ENCODE measurements at places on chromosomes 12 and 14.
A peak's percentile ranks its signal among the peaks of the same experiment; 100 is the strongest.

- DNase-seq: no peak
Measured at GRCh38 chr12:124745465-124745890, 118.2 kb downstream of the SCARB1 start.

GRCh38 chr14:67622675-67623074 is 3.0 kb downstream of the ARG2 start:
- no peak for DNase-seq

GRCh38 chr12:67655829-67656228 is 7.3 kb downstream of the DYRK2 start:
- no peak for DNase-seq

DNA sequence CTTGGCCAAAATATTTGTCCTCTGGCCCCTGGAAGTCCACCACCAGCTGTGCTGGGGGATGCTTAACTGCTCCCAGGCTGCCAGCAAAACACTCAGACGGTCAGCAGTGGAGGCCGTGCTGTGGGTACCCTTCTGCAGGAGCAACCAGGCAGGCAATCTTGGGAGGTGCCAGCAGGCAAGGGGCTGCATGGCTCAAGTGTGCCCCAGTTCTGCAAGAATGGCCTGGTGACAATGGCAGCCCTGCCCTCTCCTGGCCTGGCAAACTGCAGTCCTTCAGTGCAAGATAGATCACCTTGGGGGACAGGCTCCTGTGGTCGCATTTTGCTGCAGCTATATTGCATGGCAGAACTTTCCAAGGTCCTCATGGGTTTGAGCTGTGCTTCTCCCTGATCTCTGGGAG is 728.3 kb downstream of the TMTC2 start:
- DNase-seq: no peak

DNA sequence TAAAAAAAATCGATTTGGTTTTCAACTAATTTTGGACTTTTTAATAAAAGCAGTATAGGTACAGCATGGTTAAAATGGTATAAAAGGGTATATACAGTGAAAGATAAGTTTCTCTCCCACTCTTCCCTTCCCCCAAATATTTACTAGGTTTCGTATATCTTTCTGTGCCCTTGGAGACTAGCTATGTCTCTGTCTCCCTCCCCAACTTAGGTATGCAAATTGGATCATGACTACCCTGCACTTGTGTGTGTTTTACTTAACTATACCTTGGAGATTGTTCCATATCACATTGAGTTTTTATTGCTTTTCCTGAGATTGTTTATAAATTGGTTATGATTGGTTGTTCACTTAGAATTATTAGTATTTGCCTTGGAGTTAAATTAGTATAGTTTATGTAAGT is 19.4 kb downstream of the AEBP2 start:
- DNase-seq: no peak

DNA sequence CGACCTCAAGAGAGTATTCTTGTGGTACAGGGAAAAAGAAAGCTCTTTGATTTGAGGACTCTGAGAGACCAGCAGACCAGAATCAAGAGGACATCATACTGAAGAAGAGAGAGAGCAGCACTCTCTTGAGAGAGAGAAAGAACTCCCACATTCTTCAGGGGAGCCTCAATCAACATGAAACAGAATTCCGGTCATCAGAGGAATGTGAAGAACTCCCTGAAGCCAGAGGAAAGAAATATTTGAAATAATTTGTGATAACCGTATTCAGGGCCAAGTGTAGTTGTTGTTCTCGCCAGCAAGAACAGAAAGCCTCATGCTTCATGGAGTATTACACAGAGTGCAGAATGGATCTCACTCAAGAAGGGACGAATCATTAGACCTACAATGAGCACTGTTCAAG is 363.8 kb upstream of the TMEM132C start:
- DNase-seq: no peak

DNA sequence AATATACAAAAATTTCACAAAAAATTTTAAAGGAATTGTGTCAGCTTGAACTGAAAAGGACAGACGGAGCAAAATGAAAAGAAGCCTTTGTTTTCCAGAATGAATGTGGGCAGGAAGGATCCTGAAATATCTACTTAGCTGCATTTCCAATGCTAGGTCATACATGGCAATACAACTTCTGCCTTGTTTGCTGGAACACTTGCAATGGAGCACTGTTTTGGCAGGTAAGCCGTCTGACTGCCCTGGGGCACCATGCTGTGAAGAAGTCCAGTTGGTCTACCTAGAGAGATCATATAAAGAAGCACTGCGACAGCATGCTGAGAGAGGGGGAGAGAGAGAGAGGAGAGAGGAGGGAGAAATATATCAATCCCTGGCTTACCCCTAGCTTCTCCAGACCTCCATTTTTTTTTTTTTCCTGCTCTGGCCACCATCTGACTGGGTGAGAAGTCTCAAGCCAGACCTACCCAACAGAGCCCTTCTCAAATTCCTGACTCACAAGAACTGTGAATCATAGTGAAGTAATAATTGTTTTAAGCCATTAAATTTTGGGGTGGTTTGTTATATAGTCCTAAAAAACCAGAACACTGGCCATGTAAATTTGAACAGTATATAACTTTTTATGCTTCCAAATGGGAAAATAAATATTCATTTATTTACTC is 97.1 kb upstream of the PRICKLE1 start:
- DNase-seq: no peak

- DNase-seq: no peak
Measured at GRCh38 chr14:66009089-66009488, 477.1 kb upstream of the CCDC196 start.

DNA sequence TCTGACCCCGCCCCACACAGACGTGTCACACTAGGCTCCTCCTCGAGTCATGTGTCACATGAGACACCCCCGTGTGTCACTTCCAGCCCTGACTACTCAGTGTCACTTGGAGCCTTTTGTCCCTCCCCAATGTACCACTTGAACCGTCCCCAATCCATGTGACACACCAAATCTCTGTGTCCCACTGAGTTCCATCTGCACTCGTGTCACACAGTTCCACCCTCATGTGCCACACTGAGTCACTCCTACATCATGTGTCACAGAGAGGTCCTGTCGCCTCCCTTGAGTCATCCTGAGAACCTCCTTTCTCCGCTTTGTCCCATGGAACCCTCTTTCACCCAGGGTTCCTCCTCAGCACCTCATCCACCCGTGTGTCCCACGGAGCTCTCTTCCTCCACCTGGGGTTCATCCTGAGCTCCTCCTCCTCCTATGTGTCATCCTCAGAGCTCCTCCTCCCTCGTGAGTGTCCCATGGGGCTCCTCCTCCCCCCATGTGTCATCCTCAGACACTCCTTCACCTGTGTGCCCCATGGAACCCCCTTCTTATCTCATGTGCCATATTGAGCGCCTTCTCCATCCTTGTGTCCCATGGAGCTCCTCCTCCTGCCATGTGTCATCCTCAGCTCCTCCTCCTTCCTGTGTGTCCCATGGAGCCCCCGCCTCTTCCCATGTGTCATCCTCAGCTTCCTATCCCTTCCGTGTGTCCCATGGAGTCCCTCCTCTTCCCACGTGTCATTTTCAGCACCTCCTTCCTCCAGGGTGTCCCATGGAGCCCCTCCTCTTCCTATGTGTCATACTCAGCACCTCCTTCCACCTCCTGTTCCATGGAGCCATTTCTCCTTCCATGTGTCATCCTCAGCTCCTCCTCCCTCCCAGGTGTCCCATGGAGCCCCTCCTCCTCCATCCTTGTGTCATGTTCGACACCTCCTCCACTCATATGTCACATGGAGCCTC is 32.0 kb downstream of the RTL1 start:
- no peak for DNase-seq

DNA sequence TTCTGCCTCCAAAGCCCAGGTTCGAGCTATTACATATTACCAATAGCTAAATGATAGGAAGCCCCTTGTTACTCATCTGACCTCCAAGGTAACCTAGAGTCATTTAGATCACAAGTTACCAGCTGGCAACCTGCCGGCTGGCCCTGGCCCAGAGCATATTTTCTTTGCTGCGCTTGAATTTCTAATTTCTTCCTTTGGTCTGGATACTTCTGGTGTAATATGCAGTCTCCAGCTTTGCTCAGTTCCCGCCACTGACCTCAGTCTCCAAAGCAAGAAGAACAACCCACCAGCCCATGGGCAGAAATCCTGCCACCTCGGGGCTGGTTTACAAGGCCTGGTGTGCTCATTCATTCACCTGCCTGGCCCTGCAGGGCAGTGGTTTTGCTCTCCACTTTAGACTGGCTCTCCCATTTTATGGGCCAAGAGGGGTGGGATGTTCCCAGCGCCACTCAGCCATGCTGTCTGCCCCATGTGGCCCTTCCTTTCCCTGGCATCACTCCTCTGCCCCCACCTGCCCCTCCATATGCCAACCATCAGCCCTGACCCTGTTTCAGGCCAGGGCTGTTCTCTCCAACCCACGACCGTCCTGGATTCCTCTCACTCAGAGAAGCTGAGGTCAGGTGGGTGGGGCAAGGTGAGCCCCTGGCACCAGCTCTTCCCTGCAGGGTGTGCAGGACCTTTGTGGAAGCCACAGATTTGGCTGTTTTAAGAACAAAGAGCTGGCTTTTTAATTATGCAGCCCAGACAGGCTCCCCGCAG is 76.0 kb downstream of the PRIMA1 start:
- no peak for DNase-seq

DNA sequence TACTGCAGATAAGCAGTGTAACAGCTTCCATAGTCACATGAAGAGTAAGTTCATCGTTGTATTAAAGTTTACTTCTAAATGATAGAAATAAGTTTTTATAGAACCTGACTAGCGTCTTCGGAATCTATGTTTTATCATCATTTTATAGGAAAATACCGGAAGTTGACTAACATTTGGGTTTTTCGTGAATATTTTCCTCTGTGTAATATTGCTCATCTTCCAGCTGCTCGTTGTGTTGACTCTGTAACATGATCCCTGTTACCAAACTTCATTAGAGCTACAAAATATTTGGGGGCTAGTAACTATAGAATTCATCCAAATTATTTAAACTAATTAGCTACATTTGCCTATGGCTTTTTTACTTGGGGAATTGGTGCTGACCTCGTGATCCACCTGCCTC is 37.2 kb downstream of the DDX51 start:
- no peak for DNase-seq

- DNase-seq: no peak
Measured at GRCh38 chr14:24416932-24417619, 12.4 kb downstream of the CBLN3 start.

DNA sequence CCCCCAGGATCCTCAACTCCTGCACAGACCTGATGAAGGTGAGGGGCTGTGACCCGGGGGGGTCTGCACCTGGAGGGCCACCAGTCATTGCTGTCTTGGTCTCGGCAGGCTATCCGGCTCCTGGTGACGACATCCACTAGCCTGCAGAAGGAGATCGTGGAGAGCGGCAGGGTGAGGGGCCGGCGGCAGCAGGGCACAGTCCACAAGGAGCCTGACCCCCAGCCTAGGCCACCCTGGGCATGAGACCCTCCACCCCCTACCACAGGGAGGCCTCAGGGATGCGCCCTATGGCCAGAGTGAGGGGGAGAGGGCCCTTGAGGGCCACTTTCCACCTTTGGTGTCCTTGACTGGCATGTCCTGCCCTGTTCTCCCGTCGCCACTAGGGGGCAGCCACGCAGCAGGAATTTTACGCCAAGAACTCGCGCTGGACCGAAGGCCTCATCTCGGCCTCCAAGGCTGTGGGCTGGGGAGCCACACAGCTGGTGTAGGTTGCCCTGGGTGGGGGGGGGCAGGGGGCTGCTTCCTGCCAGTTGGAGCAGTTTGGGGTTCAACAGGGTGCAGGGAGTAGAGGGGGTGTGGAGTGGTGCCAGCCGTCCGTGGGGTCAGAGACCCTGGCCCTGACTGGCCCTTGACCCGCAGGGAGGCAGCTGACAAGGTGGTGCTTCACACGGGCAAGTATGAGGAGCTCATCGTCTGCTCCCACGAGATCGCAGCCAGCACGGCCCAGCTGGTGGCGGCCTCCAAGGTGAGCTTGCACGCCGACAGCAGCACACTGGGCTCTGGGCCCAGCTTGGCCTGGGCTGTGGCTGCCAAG is 25.0 kb downstream of the HIP1R start:
- peak; percentile 48 for DNase-seq

- no peak for DNase-seq
Measured at GRCh38 chr14:96016501-96017160, 22.5 kb upstream of the C14orf132 start.

GRCh38 chr14:81206115-81206514 is 14.6 kb downstream of the GTF2A1 start:
- DNase-seq: no peak

DNA sequence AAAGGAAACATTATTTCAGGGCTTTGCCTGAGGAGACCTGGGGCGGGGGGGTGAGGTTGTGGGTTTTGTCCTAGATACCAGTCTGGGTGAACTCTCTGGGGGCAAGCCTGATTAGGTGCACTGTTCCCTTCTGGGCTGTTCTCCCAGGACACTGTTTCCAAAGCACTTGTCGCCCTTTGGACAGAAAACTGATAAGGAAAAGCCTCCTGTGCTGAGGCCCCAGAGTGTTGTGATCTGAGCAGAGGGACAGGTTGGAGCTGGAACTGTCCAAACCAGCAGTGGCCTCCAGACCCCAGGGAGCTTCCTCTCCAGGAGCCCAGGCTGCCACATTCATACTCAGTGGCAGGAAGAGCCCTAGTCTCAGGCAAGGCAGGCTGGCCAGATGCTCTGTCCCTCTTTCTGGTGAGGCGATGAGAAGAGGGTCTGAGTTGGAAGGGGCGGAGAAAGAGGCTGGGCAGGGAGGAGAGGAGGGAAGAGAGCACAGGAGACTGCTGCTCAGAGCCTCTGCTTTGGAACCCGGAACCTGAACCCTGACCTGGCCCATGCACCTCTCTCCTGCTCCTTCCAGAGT is 1.9 kb downstream of the GALNT16 start:
- no peak for DNase-seq

DNA sequence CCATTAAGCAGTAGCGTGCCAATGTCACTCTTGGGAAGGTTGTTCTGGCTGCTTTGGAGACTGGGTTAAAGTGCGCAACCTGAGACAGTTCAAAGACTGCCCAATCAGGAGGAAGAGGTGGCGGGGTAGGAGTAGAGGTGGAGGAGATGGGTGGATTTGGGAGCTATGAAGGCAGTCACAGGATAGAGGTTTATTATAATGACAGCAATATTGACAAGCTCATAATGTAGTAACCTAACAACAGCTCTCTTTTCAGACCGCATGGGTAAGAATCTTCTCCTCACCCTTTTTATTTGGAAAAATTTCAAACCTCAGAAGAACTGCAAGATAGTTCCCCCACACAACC is 5.3 kb upstream of the PSMD9 start:
- no peak for DNase-seq

DNA sequence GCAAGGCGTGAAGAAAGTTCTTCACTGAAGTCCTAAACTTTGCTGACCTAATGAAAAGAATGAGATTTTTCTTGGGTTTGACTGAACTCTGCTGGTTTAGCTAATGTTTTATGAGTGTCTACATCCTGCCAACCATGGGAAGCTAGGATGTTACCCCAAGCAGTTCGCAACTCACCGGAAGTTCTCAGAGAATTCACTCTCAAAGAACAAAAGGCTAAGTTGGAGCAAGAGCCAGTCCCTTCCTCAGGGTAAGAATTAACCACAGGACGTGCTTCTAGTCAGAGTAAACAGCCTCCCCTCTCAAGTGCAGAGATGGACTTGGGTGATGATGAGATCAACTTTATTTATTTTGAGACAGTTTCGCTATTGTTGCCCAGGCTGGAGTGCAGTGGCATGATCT is 37.3 kb downstream of the TCHP start:
- DNase-seq: no peak

GRCh38 chr12:116484807-116485206 is 74.4 kb upstream of the MAP1LC3B2 start:
- no peak for DNase-seq
